HTR-8/SVneo (cell line): ENCODE measurements at places on chromosomes 16 and 17.

GRCh38 chr17:9185688-9186284, 164.5 kb downstream of the NTN1 start:
- no peak for DNase-seq

DNA sequence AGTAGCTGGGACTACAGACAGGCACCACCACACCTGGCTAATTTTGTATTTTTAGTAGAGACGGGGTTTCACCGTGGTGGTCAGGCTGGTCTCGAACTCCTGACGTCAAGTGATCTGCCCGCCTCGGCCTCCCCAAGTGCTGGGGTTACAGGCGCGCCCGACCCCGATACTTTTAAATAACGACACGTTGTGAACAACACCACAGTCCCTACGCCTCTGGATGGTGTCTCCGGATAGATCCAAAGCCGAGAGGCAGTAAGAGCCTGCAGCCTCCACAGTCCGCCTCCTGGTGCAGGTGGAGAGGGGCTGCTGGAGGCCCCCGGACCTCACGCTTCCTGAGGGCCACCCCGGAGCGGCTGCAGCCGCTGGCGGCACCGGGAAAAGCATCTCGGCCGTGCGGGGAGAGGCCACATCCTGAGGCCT, 741 bp upstream of the TLCD3A start:
- no peak for DNase-seq

GRCh38 chr17:2415081-2415480, 14.2 kb upstream of the MNT start:
- no peak for DNase-seq

DNA sequence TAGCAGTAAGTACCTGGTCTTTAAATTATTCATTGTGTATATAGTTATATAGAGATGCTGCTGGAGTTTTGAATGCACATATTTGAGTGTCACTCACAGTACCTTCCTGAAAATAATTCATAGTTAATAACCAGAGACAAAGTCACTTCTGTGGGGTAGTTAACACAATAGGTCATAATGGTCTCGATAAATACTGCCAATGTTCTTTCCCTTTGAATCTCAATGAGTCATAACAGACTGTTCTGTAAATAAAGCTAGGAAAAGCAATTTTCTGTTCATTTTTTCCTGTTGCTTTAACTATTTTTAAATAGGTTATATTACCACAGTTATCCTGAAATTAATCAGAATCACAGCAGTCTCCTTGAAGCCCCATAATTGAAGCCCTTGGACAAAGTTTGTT, 87.2 kb downstream of the MAP2K4 start:
- DNase-seq = no peak

- DNase-seq = peak; percentile 96
Measured at GRCh38 chr17:72407336-72407909, 286.6 kb downstream of the SOX9 start.

GRCh38 chr16:9343276-9343675, 251.8 kb downstream of the HAPSTR1 start:
- no peak for DNase-seq

DNA sequence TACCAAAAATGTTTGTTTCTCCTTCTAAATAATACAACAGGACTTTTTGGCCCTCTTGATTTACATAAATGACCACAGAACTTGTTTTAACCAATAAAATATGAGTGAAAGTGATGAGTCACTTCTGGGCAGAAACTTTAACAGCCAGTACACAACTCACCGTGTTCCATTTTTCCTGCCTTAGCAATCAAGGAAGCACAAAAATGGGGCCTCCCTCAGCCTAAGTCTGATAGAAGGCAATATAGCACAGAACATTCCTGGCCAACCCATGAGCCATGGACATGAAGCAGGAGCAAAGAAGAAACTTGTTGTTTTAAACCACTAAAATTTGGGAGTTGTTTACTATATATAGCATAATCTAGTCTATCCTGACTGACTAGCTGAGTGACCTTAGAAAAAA, 61.1 kb upstream of the MTMR4 start:
- peak; percentile 30 for DNase-seq

- DNase-seq = no peak
Measured at GRCh38 chr17:81443269-81443668, 48.0 kb downstream of the BAHCC1 start.

DNA sequence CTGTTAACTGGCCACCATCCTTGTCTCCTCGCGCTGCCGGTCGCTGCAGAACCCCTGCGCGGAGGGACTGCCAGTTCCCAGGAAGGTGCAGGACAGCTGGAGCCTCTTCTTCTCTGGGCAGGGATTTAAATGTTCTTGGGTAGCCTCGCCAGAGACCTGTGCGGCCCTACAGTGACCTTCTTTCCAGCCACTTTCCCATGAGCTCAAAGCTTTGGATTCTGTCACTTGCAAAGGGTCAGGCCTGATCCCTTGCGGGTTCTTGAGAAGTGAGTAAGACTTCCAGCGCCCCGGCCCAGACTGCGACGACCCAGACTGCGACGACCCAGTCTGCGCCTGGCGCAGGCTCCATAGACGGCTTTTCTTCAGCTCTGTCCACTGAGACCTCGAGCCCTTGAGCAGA, 1.4 kb upstream of the SLFN5 start:
- no peak for DNase-seq

GRCh38 chr16:87203060-87203656, 114.0 kb downstream of the C16orf95 start:
- peak; percentile 87 for DNase-seq

GRCh38 chr17:58277802-58278595, 2.7 kb downstream of the MPO start:
- no peak for DNase-seq

DNA sequence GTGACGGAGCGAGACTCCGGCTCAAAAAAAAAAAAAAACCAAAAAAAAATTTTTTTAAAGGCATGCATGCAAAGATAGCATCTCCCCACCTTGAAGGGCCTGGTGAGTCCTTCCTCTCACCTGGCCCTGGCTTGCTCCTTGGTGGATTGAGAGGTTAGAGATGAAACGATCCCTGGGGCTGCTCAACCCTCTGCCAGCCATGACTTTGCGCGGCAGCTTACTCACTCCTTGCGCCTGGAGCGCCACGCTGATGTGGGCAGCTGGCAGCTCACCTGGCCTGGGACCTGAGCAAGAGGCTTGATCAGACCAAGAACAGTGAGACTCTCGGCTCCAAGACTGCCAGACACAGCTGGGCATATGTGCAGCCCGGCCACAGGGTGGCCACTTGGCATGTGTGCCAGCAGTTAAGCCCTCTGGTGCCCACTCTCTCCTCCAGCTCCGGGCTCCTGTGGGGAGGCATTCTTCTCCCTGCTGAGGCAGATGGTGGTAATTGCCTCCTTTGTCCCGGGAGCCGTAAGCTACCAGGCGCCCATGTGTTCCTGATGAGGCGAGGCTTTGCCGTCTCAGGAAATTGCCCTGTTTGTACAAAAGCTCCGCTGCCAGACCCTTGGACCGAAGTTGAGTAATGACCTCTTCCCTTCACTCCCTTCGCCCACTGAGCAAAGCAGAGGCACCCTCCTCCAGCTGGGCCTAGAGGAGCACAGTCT, 5.1 kb upstream of the EVPL start:
- no peak for DNase-seq

- DNase-seq = no peak
Measured at GRCh38 chr17:20944014-20944865, 98.6 kb downstream of the USP22 start.

- DNase-seq = no peak
Measured at GRCh38 chr17:28449859-28450258, 23.6 kb upstream of the SLC13A2 start.

GRCh38 chr17:7262935-7263800, 890 bp upstream of the CLDN7 start:
- DNase-seq = no peak

DNA sequence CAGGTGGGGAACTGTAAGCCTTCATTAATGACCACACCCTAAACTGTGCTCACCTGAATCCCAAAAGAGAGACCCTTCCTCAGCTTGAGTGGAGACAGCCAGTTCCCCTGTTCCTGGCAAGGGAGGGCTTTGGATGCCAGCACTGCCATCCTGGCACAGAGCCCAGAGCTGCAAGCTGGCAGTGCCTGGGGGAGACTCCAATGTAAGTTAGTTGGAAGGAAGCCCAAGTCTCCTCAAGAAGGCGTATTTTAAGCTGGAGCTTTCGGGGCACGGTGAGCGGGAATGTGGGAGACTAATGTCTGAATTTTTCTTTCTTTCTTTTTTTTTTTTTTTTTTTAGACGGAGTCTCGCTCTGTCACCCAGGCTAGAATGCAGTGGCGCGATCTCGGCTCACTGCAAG, 4.7 kb downstream of the CDC42EP4 start:
- DNase-seq = no peak

DNA sequence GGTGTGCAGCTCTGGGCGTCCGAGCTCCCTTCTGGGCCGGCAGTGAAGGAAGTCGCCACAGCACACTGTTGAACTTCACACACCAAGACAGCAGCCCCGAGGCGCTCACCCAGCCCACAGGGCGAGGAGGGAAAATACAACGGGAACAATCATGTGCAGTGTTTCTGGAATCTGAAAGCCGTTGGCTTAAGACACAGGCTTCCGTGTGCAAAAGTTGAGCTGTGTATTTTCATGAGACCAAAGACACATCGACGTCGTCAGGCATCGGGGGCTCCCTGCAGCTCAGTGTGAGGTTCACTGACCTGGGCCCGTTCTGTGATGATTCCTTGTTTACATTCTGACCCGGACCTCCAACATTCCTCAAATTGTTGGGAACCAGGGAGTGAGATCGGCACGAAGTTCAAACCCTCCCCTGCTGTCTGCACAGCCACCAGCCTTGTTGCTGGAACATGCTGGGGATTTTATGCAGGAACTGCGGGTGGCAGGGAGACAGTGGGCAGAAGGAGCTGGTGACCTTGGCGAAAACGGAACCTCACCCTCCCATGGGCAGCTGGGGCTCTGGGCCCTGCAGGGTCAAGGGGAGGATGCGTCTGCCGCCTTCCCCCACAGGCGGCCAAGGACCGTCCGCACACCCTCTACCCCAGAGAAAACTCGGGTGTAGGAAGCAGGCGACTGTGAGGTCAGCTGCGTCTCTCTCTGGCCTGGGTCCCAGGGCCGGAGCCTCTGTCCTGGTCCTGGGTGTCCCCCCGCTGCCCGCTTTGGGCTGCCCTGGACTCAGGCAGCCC, 72.2 kb downstream of the METRNL start:
- DNase-seq = peak; percentile 28

DNA sequence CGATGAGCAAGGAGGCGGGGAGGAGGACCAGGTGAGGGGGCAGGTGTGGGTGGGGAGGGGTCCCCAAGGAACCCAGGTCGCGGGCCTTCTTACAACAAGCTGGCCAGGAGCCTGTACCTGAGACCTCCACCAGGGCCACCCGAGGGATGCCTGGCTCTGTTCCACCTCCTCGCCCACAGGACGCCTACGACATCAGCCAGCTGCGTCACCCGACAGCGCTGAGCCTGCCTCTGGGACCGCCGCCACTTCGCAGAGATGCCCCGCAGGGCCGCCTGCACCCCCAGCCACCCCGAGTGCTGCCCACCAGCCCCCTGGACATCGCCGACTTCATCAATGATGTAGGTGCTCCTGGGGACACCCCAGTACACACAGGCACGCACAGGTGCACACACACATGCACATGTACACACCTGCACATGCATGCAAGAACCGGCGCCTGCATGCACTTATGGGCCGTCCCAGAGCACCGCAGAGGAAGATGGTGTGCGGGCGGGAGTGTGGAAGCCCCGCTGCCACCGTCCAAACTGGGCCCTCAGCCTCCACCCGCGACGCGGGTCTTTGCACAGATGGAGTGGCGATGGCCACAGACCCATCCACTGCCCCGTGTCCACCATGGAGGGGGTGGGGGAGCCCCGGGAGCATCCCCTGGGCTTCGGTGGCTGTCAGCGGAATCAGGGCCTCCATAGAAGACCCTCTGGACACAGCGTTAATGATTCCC, 6.6 kb downstream of the SLC22A31 start:
- DNase-seq = no peak

GRCh38 chr17:71113347-71113746, 944.0 kb downstream of the KCNJ2 start:
- no peak for DNase-seq

DNA sequence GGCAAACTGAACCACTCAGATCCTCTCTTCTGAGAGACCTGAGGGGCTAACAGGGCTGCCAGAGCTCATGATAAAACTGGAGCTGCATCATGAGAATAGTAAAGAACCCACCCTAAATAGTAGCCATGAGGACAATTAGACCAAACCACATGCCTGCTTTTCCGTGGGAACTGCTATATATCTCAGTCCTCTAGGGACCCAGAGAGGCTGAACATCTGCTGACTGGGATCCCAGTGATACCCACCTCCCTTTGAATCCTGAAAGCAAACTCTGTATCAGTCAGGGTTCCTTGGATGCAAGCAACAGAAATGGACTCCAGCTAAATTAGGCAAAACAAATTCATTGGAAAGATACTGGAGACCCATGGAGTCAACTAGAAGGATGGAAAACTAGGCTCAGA, 6.5 kb downstream of the MT1X start:
- DNase-seq = no peak

- DNase-seq = no peak
Measured at GRCh38 chr16:4053301-4053845, 62.9 kb downstream of the ADCY9 start.

GRCh38 chr16:5776876-5777275, 679.3 kb upstream of the EEF2KMT start:
- no peak for DNase-seq
